ENCODE measurements at places on chromosomes 6 and 20.

DNA sequence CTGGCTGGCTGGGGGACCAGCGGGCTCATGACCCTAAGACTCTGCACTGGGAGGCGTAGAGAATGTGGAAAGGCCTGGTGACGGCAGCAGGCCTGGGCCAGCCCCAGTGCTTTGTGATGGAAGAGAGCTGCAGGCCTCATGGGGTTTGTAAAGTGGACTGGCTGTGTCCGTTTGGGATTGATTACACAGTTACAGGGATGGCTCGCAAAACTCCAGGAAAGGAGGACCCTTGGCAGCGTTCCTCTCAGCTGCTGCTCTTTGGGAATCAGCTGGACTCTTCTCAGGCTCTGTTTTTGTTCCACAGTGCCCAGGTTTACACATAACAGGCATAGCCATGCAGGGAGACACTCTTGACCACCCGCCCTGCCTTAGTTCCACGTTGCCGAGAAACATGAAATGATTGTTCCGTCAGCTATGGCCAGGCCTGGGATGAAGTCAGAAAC is 89.0 kb downstream of the SLX4IP start:
- DNase-seq: no peak

DNA sequence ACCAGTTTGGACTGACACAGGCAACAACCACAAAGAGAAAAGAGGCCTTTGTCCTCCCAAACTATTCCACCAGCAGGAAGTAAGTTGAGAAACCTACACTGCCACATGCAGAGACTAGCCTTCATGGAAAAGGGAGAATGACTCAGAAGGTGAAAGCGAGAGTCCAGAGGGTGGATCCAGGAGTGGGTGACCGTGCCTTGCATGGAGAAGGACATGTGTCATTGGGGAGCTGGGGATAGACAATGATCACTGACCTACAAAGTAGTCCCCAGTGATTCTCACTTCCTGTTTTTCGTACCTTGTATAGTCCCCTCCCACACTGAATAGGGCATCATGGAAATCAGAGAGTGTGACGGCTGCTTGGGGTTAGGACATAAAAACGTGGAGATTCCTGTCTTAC is 91.9 kb downstream of the MYLK4 start:
- DNase-seq: no peak

DNA sequence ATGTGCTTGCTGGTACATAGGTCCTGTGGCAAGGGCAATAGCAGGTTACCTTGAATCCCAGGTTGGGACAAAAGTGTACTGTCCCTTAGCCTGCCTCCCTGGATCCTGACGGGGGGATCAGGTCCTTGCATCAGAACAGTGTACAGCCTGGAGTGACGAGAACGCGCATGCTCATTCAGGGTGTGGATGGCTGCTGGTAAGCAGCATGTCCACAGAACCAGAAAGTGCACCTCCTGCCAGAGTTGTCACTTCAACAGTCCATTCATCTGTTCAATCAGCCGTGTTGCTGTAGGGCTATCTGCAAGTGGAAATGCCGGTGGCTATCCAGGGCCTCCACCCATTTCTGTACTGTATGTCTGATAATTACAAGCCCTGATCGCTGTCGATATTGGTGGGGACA is 236.3 kb upstream of the SOX4 start:
- no peak for DNase-seq

- peak; percentile 67 for DNase-seq
Observed at GRCh38 chr6:12008366-12009179, 3.5 kb upstream of the HIVEP1 start.

- no peak for DNase-seq
Observed at GRCh38 chr6:164967102-164967501, 342.3 kb downstream of the C6orf118 start.

- DNase-seq: no peak
Observed at GRCh38 chr20:47956268-47956995, 171.2 kb upstream of the SULF2 start.

DNA sequence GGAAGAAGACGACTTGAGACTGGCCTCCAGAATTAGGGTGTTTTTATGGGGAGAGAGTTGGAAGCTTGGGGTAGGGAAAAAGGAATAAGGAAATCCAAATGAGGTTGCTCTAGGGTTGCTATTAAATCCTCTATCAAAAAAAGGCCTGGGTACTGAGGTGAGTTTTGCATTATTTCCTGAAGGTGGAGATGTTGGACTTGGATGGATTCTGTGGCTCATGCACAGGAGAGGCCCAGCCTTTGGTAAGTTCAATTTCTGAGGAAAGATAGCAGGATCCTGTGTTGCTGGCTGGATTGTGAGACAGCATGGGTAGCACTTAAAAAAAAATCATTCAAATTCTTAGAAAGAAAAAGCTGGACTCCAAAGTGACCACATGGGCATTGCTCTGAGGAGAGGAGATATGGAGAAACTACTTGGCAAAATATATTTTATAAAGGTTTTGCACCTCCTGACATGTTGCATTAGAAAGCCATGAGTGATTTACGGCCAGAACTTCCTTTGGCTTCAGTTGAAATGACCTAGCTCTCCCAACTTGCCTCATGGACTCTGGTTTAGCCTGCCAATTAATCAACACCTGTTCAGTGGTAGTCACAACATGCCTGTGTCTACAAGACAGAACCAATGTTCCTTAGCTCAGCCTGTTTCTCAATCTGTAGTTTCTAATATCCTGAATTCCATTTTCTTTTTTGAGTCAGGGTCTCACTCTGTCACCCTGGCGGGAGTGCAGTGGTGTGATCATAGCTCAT is 152.1 kb upstream of the RALGAPA2 start:
- no peak for DNase-seq

GRCh38 chr6:30013291-30013922 is 47.7 kb upstream of the POLR1H start:
- DNase-seq: no peak

DNA sequence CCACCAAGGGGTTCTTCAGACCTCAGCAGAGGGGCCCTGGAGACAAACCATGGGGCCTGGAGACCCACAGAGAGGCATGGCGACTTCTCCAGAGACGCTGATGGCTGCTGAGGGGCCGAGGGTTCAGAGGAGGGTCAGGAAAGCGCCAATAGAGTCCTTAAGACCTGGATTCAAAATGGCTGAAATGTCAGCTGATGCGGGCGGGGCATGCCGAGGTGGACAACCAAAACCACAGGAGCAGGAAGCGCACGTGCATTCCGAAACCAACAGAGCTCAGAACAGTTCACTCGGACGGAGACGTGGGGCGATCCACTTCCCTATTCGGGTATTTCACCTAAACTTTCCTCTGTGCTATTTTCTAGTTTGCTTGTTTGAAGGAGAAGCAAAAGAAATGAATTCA is 99.9 kb upstream of the RIN2 start:
- no peak for DNase-seq

GRCh38 chr6:78192057-78192456 is 539.2 kb downstream of the MEI4 start:
- DNase-seq: no peak

DNA sequence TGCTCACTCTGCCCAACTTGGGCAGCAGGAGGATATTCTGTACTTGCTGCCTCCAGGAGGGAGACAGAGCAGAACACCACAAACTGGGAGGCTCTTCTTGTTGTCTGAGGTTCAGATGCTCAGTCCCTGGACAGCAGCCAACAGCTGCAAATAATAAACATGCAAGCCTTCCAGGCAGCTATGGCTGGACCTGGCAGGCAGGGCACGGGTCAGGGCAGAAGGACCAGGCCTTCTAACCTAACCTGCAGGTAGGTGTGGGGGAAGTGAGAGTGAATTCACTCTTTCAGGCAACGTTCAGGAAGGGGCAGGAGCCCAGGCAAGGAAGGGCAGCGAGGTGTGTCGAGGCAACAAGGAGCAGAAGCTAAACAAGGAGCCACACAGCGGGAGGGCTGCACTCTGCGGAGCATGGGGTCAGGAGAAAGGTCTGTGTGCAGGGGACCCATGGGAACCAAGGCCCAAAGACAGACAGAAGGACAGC is 31.5 kb downstream of the NINL start:
- DNase-seq: no peak

DNA sequence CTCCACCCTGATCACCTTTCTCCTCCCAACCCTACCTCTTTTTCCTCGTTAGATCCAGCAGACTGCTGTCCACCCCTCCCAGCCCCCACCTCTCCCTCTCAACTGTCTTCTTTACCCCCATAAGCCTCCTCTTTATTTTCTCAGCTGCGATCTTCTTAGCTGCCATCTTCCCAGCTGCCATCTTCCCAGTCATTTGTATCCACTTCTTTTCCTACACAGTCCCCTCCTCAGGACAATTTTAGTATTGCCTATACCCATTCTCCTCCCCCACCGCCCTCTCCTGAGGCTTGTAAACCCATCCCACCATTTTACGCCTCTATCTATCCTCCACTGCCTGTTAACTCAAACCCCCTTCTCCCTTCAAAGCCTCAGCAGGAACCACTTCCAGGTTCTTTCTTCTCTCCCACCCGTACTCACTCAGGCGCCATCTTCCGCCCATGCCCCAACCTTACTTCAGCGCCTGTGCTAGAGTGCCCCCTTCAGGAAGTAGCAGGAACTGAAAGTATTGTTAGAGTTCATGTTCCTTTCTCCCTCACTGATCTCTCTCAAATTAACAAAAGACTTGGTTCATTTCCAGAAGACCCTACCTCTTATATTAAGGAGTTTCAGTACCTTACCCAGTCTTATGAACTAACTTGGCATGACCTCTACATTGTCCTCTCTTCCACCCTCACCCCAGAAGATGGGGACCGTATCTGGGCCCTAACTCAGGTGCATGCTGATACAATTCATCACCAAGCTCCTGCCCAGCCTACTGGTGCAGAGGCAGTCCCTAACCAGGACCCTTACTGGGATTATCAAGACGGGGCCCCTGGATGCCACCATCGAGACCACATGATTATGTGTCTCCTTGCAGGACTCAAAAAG is 236.0 kb downstream of the ADGRG6 start:
- DNase-seq: no peak

GRCh38 chr6:11428895-11429294 is 108.7 kb upstream of the TMEM170B start:
- no peak for DNase-seq

DNA sequence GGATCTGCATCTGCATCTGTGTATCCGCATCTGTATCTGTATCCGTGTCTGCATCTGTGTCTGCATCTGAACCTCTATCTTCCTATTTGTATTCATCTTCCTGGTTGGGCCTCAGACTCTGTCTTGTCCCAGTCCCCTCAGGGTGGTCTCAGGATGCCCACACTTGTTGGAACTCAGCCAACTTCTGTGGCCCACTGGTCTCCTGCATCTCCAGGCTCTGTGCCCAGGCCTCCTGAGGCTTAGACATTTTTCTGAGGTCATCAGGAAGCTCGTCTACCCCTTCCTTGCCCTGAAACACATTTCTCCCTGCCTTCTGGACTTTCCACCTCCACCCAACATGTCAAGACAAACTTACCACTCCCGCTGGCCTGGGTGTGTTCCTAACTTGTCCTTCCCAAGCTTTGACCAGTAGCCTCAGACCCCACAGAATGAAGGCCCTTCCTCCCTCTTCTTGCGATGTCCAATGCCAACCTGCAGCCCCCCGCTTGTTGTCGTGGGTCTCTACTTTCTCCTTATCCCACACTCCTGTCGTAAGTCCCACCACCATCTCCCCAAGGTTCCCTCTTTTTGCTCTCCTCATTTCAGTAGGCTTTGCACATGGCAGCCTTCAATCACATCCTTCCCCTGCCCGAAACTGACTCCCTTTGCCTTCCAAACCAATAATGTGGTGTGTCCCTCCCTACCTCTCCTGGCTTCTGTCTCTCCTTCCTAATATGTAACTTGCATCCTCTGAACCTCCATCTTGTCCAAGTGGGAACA is 176.5 kb downstream of the DLL1 start:
- DNase-seq: no peak

- no peak for DNase-seq
Observed at GRCh38 chr20:35541118-35541782, 628 bp upstream of the ERGIC3 start.

DNA sequence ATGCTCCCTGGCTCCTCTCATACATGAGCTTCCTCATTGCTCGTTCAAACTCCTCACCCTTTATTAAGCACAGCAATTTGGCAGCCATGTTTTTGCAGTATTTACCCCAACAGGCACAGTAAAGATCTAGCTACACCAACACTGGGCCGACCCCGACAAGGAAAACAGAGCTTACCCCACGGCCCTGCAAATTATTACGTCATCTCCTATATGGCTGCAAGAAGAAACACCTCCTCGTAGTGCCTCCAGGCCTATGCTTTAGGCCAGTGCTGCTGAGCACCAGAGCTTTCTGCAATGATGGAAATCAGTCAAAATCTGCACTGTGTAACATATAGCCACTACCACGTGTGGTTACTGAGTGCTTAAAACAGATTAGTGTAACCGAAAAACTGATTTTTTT is 26.7 kb downstream of the TMC2 start:
- DNase-seq: no peak

DNA sequence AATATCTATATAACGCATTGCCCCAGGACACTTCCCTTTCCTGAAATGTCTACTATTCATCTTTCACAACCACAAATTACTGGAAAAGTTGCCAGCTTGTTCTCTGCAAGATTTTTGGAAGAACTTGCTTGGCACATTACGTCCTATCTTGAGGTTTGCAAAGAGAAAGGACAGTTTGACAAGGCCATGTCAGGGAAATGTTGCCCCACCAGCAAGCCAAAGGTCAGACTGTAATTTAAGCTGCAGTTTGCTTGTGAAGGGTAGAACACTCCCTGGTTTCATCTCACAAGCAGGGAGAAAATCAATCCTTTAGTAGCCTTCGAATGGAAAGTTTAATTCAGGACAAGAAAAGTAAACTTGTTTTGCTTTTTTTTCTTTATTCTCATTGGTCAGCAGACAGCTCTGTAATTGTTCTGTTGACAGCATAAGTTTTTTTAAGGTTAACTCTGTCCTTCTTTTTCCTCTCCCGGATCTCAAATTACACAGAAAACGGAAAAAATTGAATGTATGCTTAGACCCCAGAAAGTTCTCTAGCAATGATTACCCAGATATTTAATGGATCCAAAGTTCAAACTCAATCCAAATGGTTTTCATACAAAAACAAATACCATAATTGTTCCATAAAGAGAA is 541.8 kb upstream of the NRSN1 start:
- DNase-seq: no peak

- DNase-seq: no peak
Observed at GRCh38 chr6:158040051-158040803, 58.6 kb downstream of the SYNJ2 start.

GRCh38 chr20:49272654-49273053 is 5.2 kb downstream of the ZNFX1 start:
- DNase-seq: no peak

- no peak for DNase-seq
Observed at GRCh38 chr20:3932277-3932676, 43.1 kb downstream of the PANK2 start.

GRCh38 chr6:90296341-90297114 is at the start of gene BACH2:
Gene BACH2, minus strand, starts transcription at chr6:90296843. Its CDS starts 287,999 bp downstream, at chr6:90008844.
- DNase-seq: peak; percentile 88

GRCh38 chr6:31394381-31394780 is 9.0 kb upstream of the MICA start:
- no peak for DNase-seq

GRCh38 chr6:34381081-34381480 is 11.4 kb downstream of the NUDT3 start:
- no peak for DNase-seq

DNA sequence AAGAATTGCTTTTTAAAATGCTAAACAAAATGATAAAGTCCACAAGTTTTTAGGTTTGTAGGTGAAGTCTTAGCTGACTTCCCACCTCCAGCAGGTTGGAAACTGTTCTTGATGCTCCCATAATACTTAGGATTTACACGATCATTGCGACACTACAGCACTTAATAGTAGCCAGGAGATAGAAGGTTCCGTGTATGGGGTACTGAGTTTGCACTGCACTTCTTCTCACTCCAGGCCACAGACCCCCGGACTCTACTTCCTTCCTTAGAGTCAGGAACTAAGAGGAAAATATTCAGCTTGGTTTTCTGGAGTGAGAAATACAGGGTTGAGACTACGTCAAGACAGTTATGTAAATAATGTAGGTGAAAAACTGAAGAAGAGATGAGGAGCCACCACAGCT is 56.1 kb upstream of the SGK1 start:
- DNase-seq: no peak

All from stimulated activated CD4-positive, alpha-beta T cell treated with anti-CD3 and anti-CD28 coated beads, Interleukin-12 subunit alpha, Interleukin-12 subunit beta, amount 100 ng/mL, for 24 hours (primary cell).